Keratinocyte (primary cell): ENCODE measurements at places on chromosomes 7 and 10.

GRCh38 chr7:120273476-120273975 is 551 bp downstream of the KCND2 start:
- DNase-seq: no peak

DNA sequence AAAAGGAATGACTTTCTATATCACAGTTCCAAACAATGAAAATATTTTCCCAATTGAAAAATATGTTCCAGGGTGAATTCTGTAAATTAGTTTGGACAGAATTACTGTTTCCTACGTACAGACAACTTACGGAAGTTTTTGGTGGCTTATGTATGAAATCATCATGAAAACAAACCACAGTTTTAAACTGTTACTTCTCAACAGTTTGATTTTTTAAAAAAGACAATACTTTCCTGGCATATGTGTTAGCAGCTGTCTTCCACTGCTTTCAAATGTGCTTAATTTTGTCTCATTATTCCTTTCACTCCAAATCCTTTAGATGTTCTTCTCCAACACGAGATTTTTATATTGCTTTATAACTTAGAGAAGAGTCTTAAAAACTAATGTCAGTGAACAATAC is 56.2 kb downstream of the SEMA3A start:
- no peak for DNase-seq

GRCh38 chr7:50821457-50822008 is 38.8 kb upstream of the GRB10 start:
- DNase-seq: no peak

- DNase-seq: peak; percentile 94
These were observed 122.7 kb downstream of the PRKAG2 start for GRCh38 chr7:151754142-151754590.

DNA sequence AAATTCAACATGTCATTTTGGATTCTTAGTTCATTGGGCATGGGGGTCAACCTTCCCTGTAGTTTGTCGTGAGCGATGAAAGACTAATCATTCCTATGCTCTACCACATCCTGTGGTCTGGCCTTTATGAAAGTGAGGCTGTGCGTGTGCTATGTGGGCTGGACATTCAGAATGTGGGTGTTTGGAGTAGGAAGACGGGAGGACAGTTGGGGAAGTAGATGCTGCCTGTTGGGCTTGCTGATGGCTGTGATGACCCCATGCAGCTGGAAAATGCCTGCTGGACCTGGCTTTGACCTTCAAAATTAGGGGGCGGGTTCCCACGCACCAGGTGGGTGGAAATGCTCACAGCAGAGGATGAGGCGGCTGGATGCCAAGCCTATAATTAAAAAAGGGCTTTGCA is 90.9 kb upstream of the MKI67 start:
- DNase-seq: no peak
